Activated T-helper 1 cell treated with Interleukin-2 at 50 U/mL for 16 hours (primary cell): ENCODE measurements at places on chromosomes 5 and 9.

DNA sequence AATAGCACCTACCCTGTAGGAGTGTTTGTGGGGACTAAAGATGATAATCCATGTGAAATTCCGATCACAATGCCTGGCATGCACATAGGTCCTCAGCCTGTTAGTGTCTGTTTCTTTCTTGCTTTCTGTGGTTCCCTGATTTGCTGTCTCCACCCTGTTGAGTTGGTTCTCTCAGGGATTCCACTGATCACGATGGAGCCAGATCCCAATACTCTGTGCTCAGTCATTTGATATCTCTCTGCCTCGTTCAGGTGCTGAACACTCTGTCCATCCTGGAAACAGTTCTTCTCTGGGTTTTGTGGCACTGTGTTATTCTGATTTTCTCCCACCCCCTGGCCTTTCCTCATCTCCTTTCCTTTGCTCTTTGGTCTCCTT is 60.8 kb downstream of the ARHGAP26 start:
- no peak for DNase-seq

- no peak for DNase-seq
Observed at GRCh38 chr5:58477760-58478376, 13.4 kb upstream of the GAPT start.

GRCh38 chr5:125201446-125202052 is 455.1 kb upstream of the ZNF608 start:
- no peak for DNase-seq

DNA sequence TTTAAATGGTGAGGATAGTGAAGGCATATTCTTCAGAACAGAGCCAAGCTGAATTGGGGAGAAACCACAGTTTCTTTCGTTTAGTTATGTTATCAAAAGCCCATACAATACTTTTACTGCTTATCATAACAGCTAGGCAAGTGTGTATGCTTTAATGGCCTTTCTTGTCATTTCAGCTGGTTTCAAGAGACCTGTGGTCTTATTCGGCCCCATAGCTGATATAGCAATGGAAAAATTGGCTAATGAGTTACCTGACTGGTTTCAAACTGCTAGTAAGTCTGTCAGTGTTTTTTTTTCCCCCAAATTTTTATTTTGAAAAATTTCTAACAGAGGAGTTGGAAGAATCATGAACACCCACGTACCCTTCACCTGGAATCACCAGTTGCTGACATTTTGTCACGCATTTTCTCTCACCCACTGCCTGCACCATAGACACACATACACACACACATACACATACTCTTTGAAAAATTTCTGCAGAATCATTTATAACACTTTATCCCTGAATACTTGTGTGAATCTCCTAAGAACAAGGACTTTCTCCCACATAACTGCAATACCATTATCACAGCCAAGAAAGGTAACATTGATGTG is 63.7 kb downstream of the TJP2 start:
- no peak for DNase-seq

GRCh38 chr9:37464426-37465248 is 613 bp downstream of the ZBTB5 start:
- peak; percentile 30 for DNase-seq
